NCI-H187 (cell line): ENCODE measurements at places on chromosomes 13 and 19.

DNA sequence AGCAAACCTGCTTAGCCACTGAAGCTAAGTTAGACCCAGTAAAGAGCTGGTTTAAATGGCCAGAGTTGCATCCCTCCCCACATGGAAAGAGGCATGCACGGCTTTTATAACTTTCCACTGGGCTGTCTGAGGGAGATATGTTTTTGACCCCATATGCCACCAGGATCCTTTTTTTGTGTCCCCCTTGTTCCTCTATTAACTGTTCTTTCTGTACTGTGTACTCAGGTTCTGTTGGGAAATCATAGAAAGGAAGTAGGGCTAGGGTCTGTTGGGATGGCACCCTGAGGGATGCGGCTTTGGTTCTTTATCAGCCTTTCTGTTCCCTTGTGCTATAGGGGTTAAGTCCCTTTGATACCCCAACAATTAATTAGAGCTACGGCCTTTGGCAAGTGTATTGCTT lies 12.2 kb upstream of the TM9SF2 start:
- no peak for DNase-seq

DNA sequence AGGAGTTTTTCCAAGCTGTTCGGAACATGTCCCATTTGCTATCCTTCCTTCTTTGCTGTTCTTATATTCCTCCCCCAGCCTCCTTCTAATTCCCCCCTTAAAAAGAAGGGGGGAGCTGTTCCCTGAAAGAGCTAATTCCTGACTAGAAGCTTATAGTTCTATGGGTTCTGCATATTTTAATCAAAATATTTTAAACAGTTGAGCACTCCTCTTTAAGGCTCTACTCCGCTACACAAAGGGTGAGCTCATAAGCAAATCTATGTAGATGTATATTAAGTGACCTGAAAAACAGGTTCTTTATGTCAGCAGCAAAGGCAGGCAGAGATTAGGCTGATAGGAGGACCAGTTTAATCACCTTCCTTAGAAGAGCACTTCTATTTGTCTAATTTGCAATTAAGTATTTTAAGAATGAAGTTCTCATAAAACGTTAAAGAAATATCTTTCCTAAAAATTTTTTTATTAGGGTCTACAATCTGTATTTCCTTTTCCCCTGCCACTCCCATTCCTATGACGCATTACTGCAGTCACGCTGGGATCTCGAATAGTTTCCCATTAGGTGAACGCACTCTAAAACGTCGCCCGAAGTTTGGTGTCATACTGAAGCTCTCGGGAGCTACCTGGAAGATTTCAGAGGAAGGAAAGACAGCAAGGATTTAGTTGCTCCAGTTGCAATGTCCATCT lies 5.2 kb downstream of the EFNB2 start:
- DNase-seq = no peak

DNA sequence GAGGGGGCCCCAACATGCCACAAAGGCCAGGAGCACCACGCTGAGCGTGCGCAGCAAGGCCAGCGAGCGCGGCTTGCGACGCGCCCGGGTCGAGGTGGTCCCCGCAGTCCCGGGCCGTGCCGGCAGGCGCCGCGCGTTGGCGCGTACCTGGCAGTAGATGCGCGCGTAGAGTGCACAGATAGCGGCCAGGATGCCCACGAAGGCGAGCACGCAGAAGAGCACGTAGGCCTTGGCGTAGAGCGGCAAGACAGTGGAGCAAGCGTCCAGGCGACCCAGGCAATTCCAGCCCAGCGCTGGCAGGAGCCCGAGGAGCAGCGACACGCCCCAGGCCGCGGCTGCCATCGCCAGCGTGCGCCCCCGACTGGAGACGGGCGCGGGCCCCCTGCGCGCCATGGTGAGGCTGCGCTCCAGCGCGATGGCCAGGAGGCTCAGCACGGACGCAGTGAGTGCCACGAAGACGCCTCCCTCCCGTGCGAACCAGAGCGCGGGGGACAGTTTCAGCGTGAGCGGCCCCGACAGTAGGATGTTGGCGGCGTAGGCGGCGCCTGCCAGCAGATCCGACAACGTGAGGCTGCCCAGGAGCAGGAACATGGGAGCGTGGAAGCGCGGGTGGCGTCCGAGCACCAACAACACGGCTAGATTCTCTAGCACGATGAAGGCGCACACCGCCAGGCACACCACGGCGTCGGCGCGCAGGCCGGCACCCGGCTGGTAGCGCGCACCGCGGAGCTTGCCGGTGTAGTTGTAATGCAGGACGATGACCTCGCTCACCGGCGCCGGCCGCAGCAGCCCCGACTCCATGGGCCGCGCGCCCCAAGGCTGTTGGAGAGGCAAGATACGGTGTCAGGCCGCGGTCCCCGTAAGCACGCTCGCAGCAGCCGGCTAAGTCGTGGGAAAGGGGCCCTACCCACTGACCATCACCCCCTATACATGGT lies 2.8 kb downstream of the S1PR5 start:
- DNase-seq = no peak

GRCh38 chr19:4575267-4576015 lies 16.0 kb upstream of the SEMA6B start:
- no peak for DNase-seq

GRCh38 chr13:80945328-80945727 lies 604.4 kb upstream of the SPRY2 start:
- no peak for DNase-seq

DNA sequence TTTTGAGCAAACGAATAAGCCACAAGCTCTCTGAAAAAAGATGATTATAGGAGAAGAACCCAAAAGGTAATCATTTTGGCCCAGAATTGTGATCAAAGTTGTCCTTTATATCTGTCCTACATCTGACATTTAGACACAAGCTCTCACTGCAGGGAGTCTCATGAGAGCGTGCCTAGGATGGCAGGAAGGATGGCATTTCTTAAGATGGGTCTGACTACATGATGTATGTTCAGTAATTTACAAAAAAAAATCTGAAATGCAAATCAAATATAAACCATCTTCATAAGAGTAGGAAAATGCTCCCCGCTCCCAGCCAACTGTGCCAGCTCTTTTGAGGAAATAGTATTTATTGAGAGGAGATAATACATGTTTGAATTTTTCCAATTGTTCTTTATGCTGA lies 81.0 kb upstream of the MBNL2 start:
- DNase-seq = no peak

- DNase-seq = no peak
These were observed 6.3 kb downstream of the ARGLU1 start for GRCh38 chr13:106561551-106562170.

- no peak for DNase-seq
These were observed 291.4 kb downstream of the IRS2 start for GRCh38 chr13:109494925-109495369.

DNA sequence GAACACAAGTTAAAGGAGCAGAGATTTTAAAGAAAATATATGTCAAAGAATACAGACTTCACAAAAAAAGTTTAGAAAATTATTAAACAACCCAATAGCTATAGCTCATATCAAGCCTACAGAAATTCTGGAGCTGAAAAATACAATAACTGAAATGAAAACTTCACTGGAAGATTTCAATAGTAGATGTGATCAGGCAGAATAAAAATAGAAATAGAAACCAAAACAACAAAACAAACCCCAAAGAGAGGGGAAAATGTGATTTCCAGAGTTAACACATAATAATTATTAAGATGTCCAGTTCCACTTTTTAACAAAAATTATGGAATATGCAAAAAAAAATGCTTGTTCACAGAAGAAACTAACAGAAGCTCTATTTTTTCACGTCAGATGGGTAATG lies 23.6 kb downstream of the LRRC63 start:
- no peak for DNase-seq

GRCh38 chr19:23475477-23475876 lies 80.2 kb upstream of the ZNF91 start:
- DNase-seq = no peak

GRCh38 chr13:42981317-42981716 lies 10.7 kb downstream of the EPSTI1 start:
- DNase-seq = no peak

GRCh38 chr19:31513841-31514240 lies 164.6 kb upstream of the TSHZ3 start:
- DNase-seq = no peak

- no peak for DNase-seq
These were observed 419.4 kb upstream of the MIR17HG start for GRCh38 chr13:90928109-90928508.

DNA sequence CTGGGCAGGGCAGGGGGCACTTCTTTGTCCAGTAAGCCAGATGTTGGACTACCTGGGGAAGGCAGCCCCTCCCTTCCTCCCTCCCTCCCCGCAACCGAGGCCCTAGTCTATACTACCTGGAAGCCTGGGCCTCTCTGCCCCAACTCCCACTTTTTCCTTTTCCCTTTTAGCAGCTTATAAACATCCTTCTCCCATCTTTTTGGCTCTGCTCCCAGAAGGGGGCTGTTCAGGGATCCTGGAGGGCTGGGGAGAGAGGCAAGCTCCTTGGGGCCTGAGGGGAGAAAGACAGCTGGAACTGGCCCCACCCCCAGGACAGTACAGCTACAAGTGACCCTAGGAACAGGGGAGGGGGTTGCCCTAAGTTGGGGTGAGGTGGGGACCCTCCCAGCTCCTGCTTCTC lies 44.9 kb downstream of the LYL1 start:
- no peak for DNase-seq

GRCh38 chr13:52868190-52868589 lies 19.8 kb upstream of the PCDH8 start:
- no peak for DNase-seq

GRCh38 chr13:110680852-110681251 lies 25.1 kb downstream of the CARS2 start:
- no peak for DNase-seq

DNA sequence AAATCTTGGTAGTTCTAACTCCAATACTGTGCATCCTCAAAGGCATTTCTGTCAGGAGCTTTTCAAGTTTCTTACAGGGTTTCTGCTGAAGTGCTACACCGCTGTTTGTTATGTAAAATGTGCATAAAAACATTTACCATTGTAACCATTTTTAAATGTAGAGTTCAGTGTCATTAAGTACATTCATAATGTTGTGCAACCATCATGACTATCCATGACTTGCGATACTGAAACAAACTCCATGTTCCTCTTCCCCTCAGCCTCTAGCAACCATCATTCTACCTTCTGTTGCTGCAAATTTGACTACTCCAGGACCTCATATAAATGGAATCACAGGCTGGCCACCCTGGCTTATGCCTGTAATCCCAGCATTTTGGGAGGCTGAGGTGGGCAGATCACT lies 14.4 kb upstream of the SLC25A42 start:
- DNase-seq = no peak

DNA sequence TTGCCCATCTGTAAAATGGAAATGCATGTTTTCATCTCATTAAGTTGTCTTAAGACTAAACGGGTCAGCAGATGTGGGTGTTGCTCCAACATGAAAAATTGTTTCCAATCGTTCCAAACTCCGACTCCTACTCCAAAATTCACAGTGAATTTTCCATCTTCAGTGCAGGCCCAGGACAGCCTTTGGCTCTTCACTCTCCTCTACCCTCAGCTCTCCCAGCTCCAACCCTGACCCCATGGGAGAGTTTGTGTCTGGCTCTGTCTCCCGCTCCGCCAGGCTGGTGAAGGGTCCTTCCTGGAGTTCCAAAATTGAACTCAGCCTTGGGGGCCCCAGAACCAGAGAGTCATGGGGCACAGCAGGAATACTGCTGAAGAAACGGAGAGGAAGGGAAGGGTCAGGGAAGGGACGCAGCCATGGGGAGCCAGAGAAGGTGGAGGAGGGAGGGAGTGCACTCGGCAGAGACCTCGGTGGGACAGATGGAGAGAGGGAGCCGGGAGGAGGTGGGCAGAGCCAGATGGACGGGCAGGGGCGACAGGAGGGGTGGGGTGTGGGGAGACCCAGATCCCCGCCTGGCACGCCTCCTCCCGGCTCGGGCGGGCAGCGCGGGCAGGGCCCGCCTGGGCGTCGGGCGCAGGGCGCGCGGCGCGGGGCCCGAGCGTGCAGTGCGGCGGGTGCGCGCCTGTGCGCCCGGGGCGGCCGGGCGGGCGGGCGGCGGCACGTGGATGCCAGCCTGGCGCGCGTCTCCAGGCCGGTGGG lies 45.6 kb downstream of the CELF5 start:
- no peak for DNase-seq

DNA sequence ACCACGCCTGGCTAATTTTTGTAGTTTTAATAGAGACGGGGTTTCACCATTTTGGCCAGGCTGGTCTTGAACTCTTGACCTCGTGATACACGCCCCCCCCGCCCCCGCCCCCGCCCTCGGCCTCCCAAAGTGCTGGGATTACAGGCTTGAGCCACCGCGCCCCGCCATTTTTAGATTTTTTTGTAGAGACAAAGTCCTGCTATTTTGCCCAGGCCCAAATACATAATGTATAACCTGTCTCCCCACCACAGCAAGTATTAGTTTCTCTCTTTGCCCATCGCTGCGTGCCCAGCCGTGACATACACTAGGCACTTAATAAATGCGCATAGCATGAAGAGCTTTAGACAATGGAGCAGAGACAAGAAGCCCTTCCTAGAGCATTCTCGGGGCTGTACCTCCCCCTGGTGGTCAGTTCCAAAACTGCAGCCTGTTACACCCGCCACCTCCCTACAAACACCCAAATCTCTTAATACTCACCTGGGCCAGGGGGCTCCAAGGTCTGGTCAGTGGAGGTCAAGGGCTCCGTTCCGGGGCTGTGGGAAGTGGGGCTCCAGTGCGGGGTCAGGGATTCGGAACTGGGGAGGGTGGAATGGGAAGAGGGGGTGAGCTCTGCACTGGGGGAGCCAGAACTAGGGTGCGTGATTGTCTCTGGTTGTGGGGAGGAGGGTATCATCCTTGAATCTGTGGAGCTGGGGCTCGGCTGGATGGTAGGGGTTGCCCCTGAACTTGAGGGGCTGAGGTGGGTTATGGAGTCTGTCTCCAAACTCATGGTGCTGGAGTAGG lies 22.5 kb downstream of the IQCN start:
- DNase-seq = peak; percentile 2

DNA sequence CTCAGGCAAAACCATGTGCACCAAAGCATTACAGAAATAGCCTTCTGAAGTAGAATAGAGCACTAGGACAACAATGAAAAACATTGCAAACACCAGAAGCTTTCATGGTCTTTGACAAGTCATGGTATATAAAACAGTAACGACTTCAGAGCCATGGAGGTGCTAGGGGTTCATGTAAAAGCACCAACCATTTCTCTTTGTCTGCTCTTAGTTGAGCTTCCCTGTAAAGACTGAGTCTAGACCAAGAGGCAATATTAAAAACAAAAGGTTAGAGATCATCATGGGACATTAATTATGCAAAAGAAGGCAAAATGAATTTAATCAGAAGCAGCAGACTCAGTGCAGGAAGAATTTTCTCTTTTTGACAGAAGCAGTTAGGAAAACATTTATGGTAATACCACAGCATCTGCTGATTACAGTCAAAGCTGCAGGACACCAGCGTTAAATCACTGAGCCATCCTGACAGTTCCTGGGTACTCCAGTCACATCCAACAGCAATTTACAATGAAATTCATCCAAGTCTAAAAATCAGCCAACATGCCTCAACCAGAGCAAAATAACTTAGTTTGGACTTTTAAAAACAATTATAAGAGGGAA lies 476.8 kb downstream of the DIAPH3 start:
- no peak for DNase-seq

GRCh38 chr19:33906578-33907335 lies 110.1 kb downstream of the KCTD15 start:
- no peak for DNase-seq

DNA sequence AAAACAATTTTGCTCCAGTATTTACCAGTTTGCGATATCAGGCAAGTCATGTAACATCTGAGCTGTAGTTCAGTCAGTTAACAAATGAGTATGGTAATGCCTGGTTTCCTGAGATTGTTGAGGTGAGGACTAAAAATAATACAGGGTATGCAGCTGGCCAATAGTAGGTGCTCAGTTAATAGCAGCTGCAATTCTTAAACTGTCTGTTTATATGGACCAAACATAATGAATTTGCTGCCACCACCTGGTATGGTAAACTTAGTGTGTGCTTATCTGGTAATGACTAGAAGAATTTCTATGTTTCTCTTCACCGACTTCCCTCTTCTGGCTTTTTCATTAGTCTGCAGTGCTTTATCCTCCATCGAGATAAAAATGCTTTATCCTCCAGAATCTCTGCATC lies 9.1 kb downstream of the ZMYM2 start:
- no peak for DNase-seq
